Anterior cingulate cortex (tissue), 58 donors: ENCODE measurements at places on chromosomes 4 and X.

DNA sequence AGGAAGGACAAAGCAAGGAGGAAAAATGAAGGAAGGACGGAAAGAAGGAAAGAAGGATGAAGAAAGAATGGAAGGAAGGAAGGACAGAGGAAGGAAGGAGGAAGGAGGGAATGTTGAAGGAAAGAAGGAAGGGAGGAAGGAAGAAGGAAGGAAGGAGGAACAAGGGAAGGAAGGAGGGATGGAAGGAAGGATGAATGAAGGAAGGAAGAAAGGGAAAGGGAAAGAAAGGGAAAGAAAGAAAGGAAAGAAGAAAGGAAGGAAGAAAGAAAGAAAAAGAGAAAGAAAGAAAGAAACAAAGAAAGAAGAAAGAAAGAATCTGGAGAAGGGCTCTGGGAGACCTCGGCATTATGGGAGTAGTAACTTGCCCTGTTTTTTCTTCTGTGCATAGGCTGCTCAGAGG is 70.8 kb upstream of the SHISA3 start:
- DNase-seq: no peak

GRCh38 chr4:17567271-17567670 is 9.7 kb upstream of the LAP3 start:
- DNase-seq: no peak

GRCh38 chr4:141375855-141376254 is 155.2 kb downstream of the ZNF330 start:
- no peak for DNase-seq

- DNase-seq: no peak
Measured at GRCh38 chrX:23861215-23861896, 46.4 kb downstream of the APOO start.

GRCh38 chr4:133600008-133600407 is 450.9 kb downstream of the PCDH10 start:
- DNase-seq: no peak

DNA sequence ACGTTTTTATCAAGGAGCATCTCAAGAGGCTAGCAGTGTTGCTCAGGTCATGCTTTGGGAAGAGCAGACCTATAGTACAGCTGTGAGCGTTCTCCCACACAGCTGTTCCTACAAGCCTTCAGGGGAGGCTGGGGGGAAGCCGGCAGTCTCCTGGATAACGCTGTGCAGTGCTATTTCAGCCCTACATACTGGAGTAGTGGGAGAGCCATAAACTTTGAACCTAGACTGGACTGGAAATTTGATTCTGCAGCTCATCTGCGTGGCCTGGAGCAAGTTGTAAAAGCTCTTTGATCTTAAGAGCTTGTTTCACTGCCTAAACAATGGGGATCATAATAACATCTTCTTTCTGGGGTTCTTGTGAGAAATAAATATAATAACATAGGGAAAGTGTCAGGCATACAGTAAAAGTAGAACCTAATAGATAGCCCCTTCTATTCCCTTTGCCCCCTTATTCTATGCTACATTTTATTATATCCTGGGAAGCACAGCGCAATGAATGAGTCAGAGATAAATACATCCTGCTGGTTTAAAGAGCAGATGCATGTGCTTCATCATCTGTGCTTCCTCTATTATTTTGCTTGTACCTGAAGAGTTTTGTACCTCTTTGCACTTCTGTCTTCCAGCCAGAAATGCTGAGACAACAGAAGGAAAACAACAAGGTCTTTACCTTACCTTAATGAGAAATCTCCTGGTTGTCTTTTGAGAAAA is 14.7 kb upstream of the AMBN start:
- no peak for DNase-seq

- no peak for DNase-seq
Measured at GRCh38 chrX:22118161-22118830, 86.2 kb downstream of the PHEX start.

- no peak for DNase-seq
Measured at GRCh38 chr4:15385928-15386327, 41.9 kb upstream of the C1QTNF7 start.

- no peak for DNase-seq
Measured at GRCh38 chrX:118677318-118677717, 50.1 kb upstream of the IL13RA1 start.

DNA sequence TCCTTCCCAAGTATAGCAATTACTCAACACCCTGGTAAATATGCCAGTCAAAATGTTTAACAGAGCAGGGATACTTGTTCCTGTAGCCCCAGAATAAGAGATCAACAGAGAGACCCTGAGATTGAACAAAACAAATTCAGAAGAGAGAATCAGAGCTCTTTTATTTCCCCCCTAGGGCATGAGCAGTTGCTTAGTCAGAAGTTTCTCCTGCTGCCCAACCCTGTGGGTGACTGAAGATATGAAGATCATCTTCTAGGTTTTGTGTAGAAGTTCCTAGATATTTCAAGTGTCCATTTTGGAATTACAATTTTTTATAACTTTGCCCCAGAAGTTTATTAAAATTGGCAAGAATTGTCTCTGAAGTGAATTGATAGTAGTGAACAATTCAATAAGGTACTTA is 59.1 kb upstream of the RXFP1 start:
- DNase-seq: no peak

- DNase-seq: no peak
Measured at GRCh38 chrX:105167233-105167632, 53.3 kb downstream of the TEX13A start.

GRCh38 chr4:176845636-176846035 is 52.9 kb upstream of the VEGFC start:
- DNase-seq: no peak

- DNase-seq: no peak
Measured at GRCh38 chr4:76748649-76749048, 149.3 kb downstream of the SOWAHB start.

- no peak for DNase-seq
Measured at GRCh38 chrX:107744868-107745267, 30.7 kb downstream of the TSC22D3 start.

DNA sequence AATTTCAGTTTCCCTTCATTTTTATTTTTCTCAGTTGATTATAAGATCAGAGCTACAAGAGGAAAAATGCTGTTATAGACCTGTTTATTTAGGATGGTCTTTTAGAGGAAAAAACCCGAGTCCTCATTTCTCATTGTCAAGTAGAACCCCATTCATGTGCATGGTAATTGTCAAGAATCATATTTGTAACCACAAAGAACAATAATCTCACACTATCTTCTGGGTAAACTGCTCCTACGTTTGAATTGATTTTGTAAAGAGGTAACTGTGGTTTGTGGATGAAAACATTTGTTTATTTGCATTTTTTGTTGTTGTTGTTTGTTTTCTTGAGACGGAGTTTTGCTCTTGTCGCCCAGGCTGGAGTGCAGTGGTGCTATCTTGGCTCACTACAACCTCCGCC is 23.8 kb downstream of the RAPGEF2 start:
- DNase-seq: no peak
